ENCODE measurements at places on chromosomes 6 and 20. TPM values are rescaled to one million over a fixed set of nuclear protein-coding genes. Genes with fewer than 3 reads are reported as not detected.

DNA sequence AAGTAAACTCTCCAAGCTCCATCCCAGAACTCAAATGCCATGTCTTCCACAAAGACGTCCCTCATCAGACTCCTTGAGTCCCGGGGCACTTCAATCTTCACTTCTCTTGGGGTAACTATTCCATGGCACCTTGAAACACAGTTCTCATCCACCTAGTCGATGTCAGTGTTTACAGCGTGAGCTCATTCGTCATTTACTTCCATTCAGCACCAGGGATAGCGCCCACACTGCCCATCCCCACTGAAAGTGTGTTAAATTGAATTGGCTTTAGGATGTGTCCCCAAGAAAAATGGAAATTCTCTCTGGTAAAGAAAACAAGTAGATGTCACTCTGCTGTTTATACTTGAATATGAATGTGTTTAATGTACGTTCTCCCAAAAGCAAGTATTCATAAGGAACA, 31.3 kb downstream of the KCNK15 start:
- H3K27me3 ChIP-seq = peaks cover 48% of the 10 kb centered on the region
- H3K4me1 ChIP-seq = no peaks in the 10 kb centered on the region
- H3K4me3 ChIP-seq = no peak overlapping the region
- no peaks in the 10 kb centered on the region for H3K36me3 ChIP-seq

DNA sequence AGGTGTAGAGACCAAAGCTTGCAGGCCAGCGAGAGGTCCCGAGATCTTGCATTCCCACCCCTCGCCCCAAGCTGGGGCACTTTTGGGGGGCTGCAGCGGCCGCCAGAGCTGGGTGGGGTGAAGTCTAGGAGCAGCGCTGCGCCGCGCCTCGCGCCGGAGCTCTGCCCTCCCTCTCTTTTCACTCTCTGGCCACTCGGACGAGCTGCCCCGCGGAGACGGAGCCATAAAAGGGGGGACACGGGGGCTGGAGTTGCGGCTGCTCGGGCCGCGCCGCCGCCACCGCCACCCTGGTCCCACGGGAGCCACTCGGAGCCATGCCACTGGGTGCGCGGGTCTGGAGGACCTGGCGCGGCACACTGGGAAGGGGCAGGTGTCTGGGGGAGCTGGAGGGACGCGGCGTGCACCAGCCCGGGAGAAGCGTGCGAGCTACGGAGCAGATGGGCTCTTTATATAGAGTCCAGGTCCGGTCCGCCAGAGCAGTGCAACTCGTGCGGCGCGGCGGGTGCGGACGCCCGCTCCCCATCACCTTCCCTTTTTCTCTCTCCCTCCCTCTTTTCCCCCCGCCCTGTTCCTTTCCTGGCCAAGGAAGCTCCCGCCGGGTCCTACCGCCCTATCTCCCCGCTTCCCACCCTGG, 687 bp upstream of the HTR1B start:
- H3K27ac ChIP-seq = peak overlapping the region; percentile 6
- no peaks in the 10 kb centered on the region for H3K36me3 ChIP-seq
- H3K27me3 ChIP-seq = peaks cover 84% of the 10 kb centered on the region
- no peak for DNase-seq
- peak overlapping the region; percentile 42 for H3K4me3 ChIP-seq

- H3K4me3 ChIP-seq = no peak overlapping the region
- H3K27ac ChIP-seq = no peak overlapping the region
- H3K4me1 ChIP-seq = no peaks in the 10 kb centered on the region
- no peaks in the 10 kb centered on the region for H3K27me3 ChIP-seq
Measured at GRCh38 chr20:9036593-9036992, 32.3 kb upstream of the PLCB4 start.

- no peak for DNase-seq
- H3K27me3 ChIP-seq = no peaks in the 10 kb centered on the region
- no peaks in the 10 kb centered on the region for H3K36me3 ChIP-seq
- H3K4me1 ChIP-seq = no peaks in the 10 kb centered on the region
- no peak overlapping the region for H3K4me3 ChIP-seq
- H3K27ac ChIP-seq = no peak overlapping the region
Measured at GRCh38 chr20:17439616-17440296, 91.4 kb downstream of the BFSP1 start.

- H3K4me3 ChIP-seq = no peak overlapping the region
- H3K36me3 ChIP-seq = no peaks in the 10 kb centered on the region
- H3K4me1 ChIP-seq = no peaks in the 10 kb centered on the region
Measured at GRCh38 chr6:14951704-14952103, 294.2 kb upstream of the JARID2 start.

GRCh38 chr6:35073766-35074471, 67.2 kb downstream of the TCP11 start:
- DNase-seq = no peak
- peaks cover 11% of the 10 kb centered on the region for H3K4me1 ChIP-seq
- no peak overlapping the region for H3K4me3 ChIP-seq
- H3K36me3 ChIP-seq = peaks cover 12% of the 10 kb centered on the region

DNA sequence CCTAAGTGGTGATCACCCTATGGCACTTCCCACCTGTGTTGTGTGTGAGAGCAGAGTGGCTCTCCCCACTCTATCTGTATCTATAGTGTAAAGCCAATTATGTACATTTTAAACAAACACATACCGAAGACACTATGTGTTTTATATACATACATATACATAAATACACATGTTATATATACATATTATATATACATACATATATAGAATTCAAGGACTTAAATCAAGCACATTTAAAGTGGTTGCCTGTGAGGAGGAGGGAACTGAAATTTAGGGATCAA, 246.6 kb downstream of the LY86 start:
- no peak overlapping the region for H3K27ac ChIP-seq
- H3K4me1 ChIP-seq = no peaks in the 10 kb centered on the region
- H3K4me3 ChIP-seq = no peak overlapping the region
- no peak for DNase-seq

GRCh38 chr20:19897891-19898290, 119.3 kb upstream of the NAA20 start:
- H3K27me3 ChIP-seq = no peaks in the 10 kb centered on the region
- no peaks in the 10 kb centered on the region for H3K4me1 ChIP-seq
- no peak overlapping the region for H3K4me3 ChIP-seq
- no peak overlapping the region for H3K27ac ChIP-seq
- DNase-seq = no peak

DNA sequence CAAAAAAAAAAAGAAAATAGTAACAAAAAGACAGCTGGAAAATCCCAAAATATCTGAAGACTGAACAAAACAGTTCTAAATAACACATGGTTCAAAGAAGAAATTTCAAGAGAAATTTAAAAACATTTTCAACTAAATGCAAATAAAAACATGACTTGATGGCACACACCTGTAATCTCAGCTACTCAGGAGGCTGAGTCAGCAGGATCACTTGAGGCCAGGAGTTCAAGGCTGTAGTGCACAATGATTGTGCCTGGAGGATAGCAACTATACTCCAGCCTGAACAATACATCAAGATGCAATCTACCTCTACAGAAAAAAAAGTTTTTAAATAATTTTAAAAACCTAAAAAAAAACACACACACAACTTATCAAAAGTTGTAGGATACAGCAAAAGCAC, 21.6 kb upstream of the ASF1A start:
- no peaks in the 10 kb centered on the region for H3K27me3 ChIP-seq
- H3K4me1 ChIP-seq = no peaks in the 10 kb centered on the region
- H3K4me3 ChIP-seq = no peak overlapping the region
- no peaks in the 10 kb centered on the region for H3K36me3 ChIP-seq

GRCh38 chr6:52055451-52055850, 32.0 kb downstream of the PKHD1 start:
- H3K4me1 ChIP-seq = no peaks in the 10 kb centered on the region
- no peak overlapping the region for H3K27ac ChIP-seq
- H3K36me3 ChIP-seq = no peaks in the 10 kb centered on the region
- DNase-seq = no peak
- H3K27me3 ChIP-seq = no peaks in the 10 kb centered on the region
- H3K4me3 ChIP-seq = no peak overlapping the region

DNA sequence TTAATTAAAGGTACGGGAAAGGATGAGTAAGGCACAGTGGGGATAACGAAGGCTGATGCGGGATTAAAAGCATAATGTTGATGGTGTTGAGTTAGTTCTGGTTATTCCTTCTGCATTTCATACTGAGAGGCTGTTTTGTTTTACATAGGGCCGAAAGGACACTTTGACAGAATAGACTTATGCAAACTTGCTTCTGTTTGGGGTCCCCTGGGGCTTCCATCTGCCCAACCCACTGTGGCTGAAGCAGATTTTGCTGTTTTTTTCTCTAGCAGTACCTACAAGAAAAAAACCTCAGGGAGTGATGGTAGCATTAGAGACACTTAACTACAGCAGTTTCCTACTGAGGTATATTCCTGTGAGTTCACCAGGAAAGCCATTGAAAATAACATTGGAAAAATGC, 136.1 kb upstream of the SUPT3H start:
- no peaks in the 10 kb centered on the region for H3K36me3 ChIP-seq
- no peak overlapping the region for H3K4me3 ChIP-seq
- no peak for DNase-seq
- peaks cover 15% of the 10 kb centered on the region for H3K4me1 ChIP-seq
- peak overlapping the region; percentile 7 for H3K27ac ChIP-seq

DNA sequence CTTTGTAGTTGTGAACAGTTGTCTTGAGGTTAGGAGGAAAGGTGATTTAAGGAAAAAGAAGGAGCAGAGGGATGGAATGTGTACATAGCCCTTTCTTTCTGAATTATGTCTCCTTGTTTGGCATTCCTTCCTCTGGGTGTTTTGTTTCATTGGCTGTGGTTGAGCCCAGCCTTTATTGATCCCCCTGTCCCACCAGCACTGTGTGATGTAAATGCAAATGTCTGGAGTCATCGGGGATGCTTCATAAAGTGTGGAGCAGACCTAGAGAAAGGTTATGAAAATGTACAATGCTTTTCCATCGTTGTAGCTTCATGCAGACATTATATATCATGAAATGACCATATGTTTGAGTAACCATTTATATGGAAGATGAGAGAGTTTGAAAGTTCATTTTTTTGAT, 164.5 kb downstream of the PLCB1 start:
- H3K4me3 ChIP-seq = no peak overlapping the region
- peaks cover 4% of the 10 kb centered on the region for H3K4me1 ChIP-seq
- H3K27me3 ChIP-seq = no peaks in the 10 kb centered on the region
- DNase-seq = no peak
- no peaks in the 10 kb centered on the region for H3K36me3 ChIP-seq

DNA sequence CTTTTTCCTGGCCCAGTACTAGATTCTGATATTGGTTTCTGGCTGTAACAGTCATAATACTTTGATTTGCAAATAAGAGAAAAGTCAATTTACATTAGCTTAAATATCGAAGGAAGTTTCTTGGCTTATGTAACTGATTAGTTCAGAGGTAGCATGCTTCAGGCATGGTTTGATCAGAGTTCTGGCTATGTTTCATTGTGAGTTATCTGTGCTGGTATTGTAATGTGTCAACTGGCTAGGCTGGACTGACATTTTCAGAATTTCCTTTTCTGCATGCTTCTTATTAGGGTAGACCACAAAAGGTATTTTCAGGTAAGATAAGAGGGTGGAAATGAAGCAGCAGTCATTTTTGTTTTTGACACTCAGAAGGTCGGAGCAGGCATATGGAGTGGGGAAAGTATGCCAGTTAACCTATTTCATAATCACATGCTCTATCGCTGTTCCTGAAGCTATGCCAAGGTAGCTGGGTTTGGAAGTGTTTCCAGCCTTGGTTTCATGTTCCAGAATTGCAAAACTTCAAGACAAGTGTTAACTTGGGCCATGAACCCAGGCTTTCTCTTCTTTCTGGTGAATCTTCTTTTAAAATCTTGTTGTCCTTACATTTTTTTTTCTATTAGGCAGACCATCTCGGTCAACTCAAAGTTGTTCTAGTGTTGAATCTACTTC, 244.9 kb downstream of the DHX35 start:
- no peak overlapping the region for H3K4me3 ChIP-seq
- no peaks in the 10 kb centered on the region for H3K36me3 ChIP-seq
- H3K27me3 ChIP-seq = no peaks in the 10 kb centered on the region
- no peak for DNase-seq
- no peak overlapping the region for H3K27ac ChIP-seq

DNA sequence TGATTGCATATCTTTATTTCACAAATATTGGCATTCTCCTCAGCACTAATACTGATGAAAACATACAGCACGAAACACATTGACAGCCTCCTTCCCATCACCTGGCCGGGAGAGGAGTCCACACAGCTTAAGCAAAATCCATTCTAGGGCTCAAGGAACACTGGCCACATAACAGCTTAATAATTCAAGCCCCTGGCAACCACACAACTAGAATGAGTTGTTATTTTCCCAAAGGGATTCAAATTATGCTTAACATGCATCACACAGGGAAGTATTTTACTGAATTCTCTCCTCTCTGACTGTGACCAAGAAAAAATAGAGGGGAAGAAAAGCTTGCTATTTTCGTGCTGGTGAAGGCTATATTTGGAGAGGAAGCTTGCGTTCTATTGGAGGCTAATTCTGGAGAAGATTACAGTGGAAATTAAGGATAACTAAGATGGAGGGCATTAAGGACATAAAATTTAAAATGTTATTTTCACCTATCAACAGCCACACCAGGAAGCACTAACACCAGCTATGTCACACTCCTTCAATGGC, 198.5 kb downstream of the ADGRG6 start:
- H3K36me3 ChIP-seq = no peaks in the 10 kb centered on the region
- no peak for DNase-seq
- H3K4me1 ChIP-seq = no peaks in the 10 kb centered on the region
- no peaks in the 10 kb centered on the region for H3K27me3 ChIP-seq
- no peak overlapping the region for H3K4me3 ChIP-seq

DNA sequence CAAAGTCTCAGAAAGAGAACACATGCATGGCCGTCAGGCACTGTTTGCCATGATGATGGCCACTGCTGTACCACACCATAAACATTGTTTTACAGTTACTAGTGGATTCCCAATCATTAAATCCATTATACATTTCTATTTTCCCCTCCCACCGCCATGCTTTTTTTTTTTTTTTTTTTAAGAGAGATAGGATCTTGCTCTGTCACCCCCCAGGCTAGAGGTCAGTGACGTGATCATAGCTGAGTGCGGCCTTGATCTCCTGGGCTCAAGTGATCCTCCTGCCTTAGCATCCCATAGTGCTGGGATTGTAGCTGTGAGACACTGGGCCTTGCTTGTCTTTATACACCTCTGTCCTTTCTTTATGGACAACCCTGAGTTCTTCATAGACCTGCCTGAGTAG, 4.3 kb upstream of the BTN3A3 start:
- no peak overlapping the region for H3K4me3 ChIP-seq
- H3K36me3 ChIP-seq = no peaks in the 10 kb centered on the region
- DNase-seq = no peak
- no peaks in the 10 kb centered on the region for H3K27me3 ChIP-seq
- H3K4me1 ChIP-seq = peaks cover 20% of the 10 kb centered on the region
- H3K27ac ChIP-seq = no peak overlapping the region

- H3K4me1 ChIP-seq = no peaks in the 10 kb centered on the region
- no peak overlapping the region for H3K27ac ChIP-seq
- H3K36me3 ChIP-seq = no peaks in the 10 kb centered on the region
- no peaks in the 10 kb centered on the region for H3K27me3 ChIP-seq
- H3K4me3 ChIP-seq = no peak overlapping the region
Measured at GRCh38 chr20:52622081-52622480, 350.1 kb upstream of the TSHZ2 start.

The ZC3H12D gene
- total RNA-seq = 0.04 TPM

The AIF1 gene
- 5.7 TPM for total RNA-seq

The NRN1 gene
- total RNA-seq = 0.19 TPM

The ULBP1 gene
- total RNA-seq = not detected

The HLA-DQB1 gene
- total RNA-seq = 2.6 TPM

Measured in esophagus squamous epithelium (tissue), 5 donors.